ENCODE measurements at places on chromosomes 3 and 15.

DNA sequence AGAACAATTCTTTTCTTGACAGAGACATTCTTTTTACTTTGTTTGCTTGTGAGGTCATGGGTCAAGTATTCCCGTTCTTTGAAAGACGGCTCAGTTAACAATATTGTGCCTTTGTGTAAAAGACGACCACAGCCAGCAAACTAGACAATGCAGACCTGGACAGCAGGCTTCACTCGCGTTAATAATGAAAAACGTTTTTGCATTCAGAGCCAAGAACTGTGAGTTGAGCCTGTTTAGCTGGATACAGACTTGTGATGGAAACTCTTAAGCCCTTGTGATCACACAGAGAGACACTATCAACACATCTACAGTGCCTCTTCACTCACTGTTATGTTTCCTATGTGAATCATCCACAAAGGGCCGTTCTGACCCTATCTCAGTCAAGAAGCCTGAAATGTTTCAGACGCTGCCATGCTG, 37.3 kb upstream of the CMTM7 start:
- DNase-seq: no peak

DNA sequence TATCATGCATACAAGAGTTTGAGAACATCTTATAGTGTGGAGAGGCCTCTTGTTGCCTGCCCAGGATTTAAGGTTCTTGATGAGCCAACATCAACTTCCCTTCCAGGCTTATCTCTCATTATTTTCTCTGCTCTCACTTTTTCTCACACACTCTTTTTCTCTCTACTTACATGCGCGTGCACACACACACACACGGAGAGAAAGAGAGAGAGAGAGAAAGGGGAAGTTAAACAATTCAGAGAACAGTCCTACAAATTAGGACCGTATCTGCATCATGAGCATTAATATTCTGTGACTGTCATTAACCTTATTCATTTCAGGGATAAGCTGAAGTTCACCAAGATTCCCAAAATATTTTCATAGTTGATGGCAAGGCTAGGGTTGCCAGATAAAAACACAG, 269.0 kb downstream of the ZNF621 start:
- DNase-seq: no peak

DNA sequence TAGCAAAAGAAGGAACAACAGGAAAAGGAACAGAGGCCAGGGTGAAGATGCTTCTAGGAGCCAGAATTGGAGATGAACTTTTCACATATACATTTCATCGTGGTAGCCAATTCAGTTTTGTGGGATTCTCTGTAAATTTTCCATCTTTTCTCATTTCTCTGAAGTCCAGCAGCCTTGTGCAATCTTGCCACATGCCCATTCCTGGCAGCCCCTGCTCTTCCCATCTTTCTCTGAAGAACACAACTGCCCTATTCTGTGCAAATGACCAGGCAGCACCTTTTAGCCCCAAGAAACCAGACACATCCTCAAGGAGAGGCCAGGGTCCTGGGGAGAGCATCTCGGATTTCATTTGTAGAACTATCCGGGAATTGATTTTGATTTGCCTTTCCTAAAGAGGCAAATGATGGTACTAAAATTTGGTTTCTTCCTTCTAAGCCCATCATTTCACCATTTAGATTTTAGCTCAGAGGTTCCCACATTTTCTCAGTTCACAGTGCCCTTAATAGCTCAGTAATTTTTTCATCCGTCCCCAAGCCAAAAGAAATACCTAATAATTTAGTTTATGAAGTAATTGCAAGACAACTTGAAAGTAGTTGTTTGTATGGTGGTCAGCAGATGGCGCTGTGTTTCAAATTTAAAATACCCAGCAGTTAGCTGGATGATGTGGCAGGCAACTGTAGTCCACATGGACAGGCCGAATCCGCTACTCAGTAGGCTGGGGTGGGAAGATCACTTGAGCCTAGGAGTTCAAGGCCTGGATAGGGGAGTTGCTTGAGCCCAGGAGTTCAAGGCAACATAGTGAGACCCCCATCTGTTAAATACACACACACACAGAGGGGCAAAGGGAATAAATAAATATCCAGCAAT, 61.3 kb upstream of the ACKR4 start:
- DNase-seq: peak; percentile 5

- no peak for DNase-seq
These were observed 36.6 kb downstream of the FAN1 start for GRCh38 chr15:30940359-30940758.

- no peak for DNase-seq
These were observed 26.4 kb upstream of the ACP3 start for GRCh38 chr3:132290833-132291232.

DNA sequence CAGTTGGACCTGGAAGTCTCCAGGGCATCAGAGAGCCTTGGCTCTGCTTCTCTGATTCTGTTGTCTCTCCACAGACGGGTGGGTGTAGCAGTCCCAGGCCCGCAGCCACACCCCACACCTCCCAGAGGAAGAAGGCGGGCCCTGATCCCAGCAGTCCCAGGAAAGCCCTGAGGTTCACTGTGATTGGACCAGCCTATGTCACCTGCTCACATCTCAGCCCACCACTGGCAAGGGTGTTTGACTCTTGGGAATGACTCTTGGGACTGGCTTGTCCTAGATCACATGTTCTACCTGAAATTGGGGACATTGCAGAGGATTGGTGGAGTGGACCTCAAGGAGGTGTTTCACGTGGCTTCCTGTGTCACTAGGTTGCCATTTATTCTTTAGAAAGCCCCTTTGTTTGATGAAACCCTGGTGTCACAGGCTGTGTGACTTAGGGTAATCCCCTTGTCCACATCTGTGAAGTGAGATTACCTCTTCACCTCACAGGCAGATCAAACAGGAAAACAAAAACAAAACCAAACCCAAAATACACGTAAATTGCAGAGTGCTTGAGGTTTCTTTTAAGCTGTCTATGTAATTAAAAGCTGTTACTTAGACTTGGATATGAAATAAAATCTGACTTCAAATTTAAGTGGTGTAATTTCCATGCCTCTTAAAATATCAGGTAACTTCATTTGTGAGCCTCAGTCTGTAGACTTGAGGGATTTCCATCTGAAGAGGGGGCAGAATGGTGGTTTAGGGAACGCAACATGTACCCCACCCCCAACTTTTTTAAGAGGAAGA, 26.7 kb downstream of the FLNB start:
- no peak for DNase-seq

- no peak for DNase-seq
These were observed 1498.7 kb upstream of the CADM2 start for GRCh38 chr3:83460052-83460451.

GRCh38 chr15:65416845-65417416, 5.8 kb downstream of the IGDCC4 start:
- no peak for DNase-seq

DNA sequence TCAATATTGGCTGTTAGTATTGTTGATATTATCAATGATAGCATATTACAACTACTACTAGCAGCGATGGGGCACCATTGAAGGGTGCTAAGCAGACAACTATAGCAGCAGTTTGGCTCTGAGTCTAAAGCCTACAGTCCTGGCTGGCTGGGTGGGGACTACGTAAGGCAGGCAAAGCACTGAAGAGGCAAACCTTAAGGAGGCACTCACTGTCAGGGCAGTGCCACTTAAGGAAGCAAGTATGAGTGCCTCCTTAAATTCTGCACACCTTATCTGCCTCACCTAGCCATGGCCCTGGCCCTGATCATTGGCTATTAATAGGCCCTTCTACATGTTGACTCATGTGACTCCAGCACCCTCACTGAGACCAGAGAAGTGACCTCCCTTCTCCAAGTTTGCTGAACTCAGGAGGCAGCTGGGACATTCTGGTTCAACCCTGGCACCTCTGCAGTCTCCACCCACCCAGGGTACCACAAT, 20.6 kb downstream of the CDCP1 start:
- DNase-seq: no peak

- no peak for DNase-seq
These were observed 400.2 kb downstream of the GABRB3 start for GRCh38 chr15:26372706-26373105.

GRCh38 chr3:170697131-170697530, 111.3 kb upstream of the SLC7A14 start:
- no peak for DNase-seq

DNA sequence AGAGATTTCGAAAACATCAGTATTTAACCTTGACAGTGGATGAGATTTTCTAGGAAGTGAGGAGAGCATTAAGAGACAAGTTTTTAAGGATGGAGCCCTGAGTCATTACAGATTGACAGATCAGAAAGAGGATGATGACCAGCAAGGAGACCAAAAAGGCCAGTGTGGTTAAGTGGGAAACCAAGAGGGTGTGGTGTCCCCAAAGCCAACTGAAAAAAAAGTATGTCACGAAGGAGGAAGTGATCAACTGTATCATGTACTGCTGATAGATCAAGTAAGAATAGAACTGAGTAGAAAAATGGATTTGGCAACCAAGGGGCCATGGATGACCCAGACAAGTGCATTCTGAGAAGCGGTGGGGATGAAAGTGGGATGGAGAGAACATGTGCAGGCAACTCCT, 491.8 kb downstream of the FHIT start:
- DNase-seq: no peak

DNA sequence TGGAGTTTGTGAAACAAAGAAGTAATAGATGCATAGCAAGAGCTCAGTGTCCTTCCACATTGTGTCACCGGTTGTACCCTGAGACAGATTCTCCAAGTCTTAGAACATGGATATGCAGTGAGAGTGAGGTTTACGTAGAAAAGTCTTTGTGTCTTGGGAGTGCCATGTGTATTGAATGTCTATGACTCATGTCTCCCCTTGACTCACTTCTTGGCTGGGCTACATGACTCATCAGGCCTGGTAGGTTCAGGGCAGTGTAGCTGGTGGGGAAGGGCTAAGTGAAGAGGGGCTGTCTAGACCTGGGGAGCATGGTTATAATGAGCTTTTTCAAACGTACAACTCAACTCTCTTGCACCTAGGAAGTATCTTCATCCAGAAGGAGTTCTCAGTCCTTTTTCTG, 167.4 kb downstream of the GAP43 start:
- DNase-seq: peak; percentile 27

DNA sequence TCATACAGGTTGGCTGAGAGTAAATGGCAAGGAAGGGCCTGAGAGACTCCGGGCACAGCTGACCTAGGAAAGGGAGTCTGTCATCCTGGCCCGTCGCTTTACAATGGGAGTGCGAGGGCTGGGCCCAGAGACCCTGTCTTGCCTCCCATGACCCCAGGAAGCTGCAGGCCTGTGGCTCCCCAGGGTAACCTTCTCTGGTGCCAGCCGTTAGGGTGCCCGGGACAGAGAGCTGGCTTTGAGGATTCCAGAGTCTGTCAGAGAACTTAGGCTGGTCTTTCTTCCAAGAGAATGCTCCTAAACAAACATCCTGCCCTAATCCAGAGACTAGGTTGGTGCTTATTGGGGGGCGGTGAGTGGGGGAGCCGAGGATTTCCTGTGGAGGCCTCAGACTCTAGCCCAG, 18.5 kb downstream of the ZNF710 start:
- DNase-seq: no peak

GRCh38 chr15:37682304-37682703, 252.1 kb upstream of the TMCO5A start:
- DNase-seq: no peak

DNA sequence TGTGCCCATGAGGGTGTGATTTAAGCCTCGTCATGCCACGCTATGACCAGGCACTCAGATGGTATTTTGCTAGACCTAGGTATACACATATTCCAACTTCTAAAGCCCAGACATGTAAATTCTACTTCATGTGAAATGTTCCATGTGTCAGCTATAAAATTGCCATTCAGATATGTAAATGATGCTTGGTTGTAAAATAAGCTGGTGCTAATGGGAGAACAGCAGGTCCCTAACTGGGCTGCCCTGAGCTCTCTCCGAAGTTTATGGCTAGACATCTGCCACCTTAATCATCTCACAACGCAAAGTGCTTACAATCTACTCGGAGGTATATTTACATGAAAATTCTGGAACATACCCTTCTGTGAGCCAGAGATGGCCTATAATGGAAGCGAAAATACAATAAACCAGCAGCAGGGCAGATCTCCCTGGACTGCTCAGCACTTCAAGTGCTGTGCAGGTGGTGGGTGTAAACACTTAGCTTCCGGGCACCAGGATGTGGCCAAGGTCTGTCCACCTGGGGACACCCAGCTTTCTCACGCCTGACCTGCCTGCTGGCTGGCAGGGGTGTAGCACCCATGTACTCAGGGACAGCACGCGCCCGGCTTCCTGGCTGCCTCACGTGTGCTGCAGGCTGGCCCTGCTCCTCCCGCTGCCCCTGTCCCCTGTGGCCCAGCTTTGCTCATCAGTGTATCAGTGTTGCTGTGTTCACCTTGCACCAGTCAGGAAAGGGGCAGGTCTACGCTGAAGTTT, 82.0 kb downstream of the CHDH start:
- DNase-seq: no peak

DNA sequence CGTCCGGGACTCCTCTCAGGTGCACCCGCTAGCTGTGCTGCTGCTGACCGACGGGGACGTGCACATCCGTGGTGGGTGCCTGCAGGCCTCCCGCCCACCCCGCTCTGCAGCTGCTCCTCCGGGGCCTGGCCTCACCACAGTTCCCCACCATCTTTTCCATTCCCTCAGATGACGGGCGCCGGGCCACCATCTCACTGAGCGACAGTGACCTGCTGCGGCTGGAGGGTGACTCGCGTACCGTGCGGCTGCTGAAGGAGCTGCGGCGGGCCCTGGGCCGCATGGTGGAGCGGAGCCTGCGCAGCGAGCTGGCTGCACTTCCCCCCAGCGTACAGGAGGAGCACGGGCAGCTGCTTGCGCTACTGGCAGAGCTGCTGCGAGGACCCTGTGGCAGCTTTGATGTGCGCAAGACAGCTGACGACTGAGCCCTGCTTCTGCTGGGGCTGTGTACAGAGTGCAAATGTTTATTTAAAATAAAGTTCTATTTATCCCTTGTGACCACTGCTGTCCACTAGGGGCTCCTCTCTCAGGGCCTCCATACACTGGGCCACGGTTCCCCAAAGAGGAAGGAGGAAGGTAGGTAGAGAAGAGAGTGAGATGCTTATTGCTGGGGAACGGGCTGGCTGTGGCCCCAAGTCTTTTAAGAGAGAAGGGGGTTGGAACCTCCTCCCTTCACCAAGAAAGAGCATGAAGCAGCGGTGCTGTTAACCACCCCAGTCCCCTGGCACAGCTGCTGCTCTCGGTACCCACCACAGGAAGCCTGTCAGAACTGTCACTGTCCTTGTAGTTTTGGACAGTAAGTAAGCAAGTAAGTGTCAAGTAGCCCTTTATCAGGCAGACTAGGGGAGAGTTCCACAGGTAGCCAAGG, 47.0 kb downstream of the DHX30 start:
- DNase-seq: no peak

- DNase-seq: no peak
These were observed 61.9 kb downstream of the WHAMM start for GRCh38 chr15:82871358-82871757.

- no peak for DNase-seq
These were observed 21.6 kb upstream of the RARRES1 start for GRCh38 chr3:158753854-158754253.

GRCh38 chr3:134885877-134886621, 91.0 kb downstream of the EPHB1 start:
- DNase-seq: no peak

Measured in stimulated activated CD4-positive, alpha-beta T cell treated with anti-CD3 and anti-CD28 coated beads, TNF-alpha, amount 100 ng/mL, for 1 hour (primary cell).